NCI-H510A (cell line): ENCODE measurements at places on chromosomes 7 and 10.

GRCh38 chr10:103605359-103606096 is 112.0 kb downstream of the NEURL1 start:
- no peak for DNase-seq

DNA sequence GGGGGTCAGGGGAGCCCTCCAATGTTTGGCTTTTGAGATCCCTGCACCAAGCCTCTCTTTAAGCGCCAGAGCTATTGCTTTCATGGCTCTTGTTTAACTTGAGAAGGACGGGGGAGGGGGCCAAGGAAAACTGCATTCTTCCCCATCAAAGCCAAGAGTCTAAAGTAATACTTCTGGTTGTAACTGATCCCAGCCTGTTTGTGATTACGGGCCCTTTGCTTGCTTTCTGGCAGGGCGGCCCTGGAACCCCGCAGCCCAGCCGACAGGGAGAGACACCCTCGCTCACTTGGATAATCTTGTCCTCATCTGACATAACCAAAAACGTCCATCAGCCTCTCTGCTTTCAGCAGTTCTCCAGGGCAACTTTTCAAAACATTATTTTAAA is 154.7 kb downstream of the NEURL1 start:
- DNase-seq, result no peak

GRCh38 chr7:85462671-85463070 is 275.8 kb upstream of the SEMA3D start:
- no peak for DNase-seq

DNA sequence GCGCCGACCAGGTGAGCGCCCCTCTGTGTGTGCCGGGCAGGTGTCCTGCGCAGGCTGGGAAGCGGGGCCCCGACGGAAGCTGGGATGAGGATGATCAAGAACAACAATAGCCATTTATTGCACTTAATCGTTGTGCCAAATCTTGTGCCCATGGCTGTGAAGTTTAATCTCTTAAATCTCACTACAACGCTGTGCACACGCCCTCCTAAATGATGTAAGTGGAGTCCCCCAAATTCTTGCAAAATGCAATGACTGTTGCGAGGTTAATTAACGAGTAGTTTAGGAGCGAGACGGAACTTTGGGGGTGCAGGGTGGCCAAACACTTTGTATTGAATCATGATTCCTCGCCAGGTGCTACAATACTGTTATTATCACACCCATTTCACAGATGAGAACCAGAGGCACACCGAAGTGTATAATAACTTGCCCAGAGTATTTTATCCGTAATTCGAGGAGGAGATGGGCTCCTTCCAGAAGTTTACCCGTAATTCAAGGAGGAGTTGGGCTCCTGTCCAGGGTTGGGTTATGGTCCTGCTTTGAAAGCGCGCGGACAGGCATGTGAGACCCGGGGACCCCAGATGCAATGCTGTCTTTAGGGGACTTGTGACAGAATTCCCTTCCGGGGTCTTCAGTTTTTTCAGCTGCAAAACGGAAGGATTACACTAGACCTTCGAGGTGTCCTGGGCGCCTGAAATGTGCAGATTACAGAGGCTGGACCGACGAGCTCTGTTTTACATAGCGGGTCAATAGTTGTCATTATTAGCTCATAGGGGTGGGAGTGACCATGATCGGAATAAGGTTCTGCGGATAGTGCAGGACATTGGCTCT is 1.0 kb downstream of the FFAR4 start:
- no peak for DNase-seq

- no peak for DNase-seq
Measured at GRCh38 chr7:73606801-73607691, 17.3 kb downstream of the MLXIPL start.

DNA sequence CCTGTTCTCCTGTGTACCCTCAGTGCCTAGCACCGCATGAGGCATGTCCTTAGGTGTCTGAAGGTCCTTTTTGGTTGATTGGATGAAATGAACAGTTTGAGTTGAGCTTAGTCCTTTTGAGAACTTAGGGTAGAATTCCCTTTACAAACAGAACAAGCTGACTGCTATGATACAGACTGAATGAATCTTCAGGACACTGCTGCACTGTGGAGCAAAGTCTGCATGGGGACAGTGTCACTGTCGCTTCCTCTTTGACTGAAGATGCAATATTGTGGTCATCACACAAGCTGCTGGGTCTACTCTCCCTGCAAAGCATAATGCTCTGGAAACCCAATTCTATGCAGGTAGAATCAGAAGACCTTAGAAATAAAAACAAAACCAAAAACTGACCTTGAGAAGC is 8.6 kb upstream of the PLAU start:
- no peak for DNase-seq
